ENCODE measurements at places on chromosomes 3 and 15.

DNA sequence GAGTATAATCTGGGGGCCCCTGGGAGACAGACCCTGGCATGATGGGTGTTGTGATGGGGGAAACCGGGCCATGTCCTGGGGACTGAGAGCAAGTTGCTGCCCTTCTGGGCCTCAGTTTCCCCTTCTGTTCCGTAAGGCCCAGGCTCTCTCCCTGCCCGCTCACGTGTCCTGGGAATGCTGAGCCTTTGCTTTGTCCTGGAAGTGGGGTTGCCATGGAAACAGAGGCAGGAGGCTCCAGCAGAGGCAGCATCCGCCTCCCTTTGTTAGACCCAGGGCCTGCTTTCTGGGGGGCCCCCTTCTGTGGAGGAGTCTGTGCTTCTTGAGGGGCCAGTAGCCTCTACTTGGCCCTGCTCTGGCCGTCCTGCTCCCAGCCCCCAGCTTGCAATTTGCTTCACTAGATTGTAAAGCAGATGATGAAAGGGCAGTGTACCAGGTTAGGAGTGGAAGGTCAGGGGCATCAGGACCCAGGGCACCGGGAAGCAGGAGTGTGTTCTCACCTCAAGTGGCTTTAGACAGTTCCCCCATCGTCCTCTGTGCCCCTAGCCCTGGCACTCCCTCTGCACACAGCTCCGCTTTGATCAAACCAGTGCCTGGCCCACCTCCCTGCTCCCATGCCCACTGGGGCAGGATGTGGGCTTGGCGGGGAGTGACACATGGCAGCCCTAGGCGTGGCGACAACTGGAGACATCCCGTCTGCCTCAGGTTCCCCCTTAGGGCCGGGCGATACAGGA, 105.6 kb downstream of the FBLN2 start:
- DNase-seq = no peak

- no peak for DNase-seq
These were observed 15.2 kb upstream of the PTPN9 start for GRCh38 chr15:75594276-75594675.

DNA sequence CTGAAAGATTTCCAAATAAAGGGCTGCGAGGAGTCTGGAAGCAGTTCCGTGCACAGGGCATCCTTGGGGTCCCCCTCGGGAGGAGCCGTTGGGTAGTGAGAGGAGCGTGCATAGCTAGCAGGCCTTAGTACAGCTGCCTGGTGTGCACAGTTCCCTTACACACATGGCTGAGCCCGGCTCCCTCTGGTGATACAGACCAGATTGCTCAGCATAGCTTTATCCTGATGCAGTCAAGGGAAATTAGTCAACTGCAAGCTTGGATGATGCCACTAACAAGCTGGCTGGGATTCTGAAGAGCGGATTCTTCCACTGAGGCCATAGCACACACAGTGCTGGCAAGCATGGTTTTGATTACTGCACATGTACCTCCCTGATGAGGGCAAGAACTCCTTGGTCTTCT, 349.4 kb downstream of the LRTM1 start:
- DNase-seq = peak; percentile 30

DNA sequence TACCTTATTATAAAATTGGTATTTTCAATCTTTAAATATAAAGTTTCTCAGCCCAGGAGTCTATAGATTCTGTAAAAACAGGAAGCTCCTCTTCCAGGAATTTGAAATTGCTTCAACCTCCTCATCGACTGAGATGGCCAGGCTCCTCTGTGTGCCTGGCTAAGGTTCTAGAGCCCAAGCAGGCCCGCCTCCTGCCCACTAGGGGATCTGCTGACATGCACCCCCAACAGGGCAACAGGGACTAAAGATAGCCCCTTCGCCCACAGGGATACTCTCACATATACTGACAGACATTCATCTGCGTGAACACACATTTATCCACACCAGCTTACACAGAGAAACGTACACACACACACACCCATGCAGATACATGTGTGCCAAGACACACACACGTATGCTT, 183.1 kb upstream of the TLE3 start:
- DNase-seq = no peak

DNA sequence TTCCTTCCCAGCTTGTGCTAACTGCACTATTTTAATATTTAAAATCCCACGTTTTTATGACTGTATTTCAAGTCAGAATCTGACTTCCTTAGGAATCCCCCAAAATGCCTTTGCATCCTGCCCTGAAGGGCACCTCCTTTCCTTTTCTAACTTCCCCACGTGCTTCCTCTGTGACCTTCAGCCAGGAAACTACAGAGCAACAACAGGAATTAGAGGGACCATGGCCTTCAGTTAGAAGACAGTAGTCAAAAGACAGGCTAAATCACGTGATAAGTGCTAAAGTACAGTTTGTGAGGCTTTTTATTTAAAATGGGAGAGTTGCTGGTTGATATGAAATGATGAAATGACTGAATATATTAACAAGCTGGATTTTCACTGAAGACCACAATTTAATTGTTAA, 11.8 kb upstream of the ABHD10 start:
- DNase-seq = no peak

- DNase-seq = no peak
These were observed 169.6 kb upstream of the GADL1 start for GRCh38 chr3:31064021-31064420.

DNA sequence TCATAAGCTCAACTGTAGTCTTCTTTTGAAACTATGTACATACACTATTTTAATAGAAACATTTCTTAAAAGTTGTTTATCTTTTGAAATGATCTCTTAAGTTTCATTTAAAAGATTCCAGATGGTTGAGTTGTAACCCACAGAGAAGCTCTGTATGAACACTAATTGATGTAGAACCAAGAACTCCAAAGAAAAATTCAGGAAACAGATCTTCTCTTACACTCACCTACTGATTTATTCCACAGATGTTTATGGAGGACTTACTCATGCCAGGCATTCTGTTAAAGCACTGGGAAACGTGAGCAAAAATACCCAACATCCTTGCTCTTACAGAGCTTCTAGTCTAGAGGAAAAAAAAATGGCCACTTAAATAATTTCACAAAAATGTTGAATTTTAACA, 551.1 kb downstream of the NAALADL2 start:
- peak; percentile 12 for DNase-seq

DNA sequence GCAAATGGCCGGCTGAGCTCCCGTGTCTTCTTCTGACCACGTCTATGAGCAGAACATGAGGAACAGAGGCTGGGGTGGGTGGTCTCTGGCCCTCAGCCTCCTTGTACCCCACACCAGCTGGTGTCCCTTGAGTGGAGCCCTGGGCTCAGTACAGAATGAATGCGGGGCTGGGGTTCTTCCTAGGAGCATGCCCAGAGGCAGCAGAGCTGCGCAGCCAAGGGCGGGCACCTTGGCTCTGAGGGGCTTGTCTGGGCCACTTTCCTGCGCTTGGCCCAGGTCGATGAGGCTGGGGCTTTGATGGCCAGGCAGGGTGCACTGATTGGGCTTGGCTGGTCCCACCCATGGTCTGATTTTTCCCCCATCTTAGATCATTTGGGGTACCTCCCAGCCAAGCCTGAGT, 6.4 kb downstream of the SCN5A start:
- DNase-seq = no peak

GRCh38 chr3:153173758-153174516, 11.9 kb downstream of the RAP2B start:
- DNase-seq = no peak

DNA sequence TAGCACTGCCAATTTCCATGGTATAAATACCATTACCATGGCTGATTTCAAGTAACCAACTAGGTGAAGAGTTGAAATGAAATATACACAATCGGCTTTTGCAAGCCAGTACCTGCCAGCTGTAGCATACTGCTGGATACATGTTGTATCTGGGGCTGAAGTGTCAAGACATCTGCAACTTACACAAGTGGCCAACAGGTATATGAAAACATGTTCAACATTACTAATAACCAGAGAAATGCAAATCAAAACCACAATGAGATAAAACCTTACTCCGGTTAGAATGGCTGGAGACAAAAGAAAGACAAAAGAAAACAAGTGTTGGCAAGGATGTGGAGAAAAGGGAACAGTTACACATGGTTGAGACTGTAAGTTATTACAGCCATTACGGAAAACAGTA, 11.6 kb downstream of the ATOSA start:
- no peak for DNase-seq

DNA sequence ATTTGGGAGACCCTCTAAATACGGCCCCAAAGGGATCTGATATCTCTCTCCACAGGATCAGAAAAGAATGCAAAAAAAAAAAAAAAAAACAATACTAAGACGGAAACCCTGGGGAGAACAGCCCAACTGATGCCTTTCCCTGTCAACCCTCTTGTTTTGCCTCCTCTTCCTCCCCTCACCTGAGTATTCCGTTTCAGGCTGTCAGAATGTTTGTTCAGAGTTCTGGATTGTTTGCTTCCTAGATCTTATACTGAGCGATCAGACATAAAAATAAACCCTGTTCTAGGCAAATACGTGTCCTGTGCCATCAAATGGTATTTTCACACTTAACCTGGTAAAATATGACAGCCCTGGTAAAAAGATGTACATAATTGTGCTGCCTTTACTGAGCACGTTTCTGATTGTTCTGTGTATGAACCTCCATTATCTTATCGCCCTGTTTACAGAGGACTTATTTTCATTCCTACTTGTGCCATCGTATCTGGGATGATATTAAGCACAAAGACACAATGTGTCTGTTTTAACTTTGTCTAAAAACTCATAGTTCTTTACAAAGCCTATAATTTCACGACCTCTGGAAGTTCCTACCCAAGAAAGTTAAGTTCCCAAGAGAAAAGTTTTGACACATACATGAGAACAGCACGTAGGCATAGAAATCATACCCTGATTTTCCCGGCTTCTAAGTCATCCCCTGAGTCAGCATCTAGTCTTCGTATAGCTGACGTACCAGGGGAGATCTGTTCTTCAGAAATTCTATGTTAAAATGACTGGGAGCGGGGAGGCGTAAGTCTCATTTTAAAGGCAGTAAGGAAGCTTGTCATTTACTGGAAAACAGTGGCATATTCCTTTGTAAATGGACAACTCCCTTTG, 856 bp downstream of the ZBTB38 start:
- DNase-seq = no peak

- DNase-seq = no peak
These were observed 55.4 kb downstream of the ZNF148 start for GRCh38 chr3:125319765-125320164.

DNA sequence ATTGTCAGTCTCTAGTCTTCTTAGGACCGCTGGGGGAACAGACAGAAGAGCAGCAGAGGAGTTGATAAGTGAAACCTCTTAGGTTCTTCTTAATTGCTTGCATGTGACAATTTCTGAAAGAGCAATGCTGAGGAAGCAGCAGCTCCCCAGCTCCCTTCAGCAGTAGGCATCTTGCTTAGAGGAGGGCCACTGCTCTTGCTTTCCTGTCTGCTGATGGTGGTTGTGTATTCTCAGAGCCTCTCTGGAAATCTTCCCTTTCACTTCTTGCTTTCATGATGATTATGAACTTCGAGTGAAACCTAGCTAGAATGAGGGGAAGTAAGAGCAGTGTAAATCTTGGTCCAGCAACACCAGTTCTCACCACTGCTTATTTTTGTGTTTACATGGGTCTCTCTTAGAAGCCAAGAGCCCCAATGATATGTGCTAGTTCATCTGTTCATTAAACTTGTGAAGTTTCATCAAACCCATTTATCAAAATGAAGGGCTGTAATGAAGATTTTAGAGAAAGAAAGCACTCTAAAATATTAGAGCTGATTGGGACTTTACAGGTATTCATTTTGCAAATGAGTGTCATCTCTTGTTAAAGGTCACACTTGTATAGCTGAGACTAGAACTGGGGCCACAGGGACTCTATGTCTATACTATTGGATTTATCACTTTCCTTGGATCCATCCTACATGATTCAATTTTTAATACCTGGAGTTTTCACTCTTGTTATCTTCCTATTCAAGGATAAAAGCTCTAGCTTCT, 246.7 kb downstream of the LPP start:
- DNase-seq = no peak

GRCh38 chr3:66692766-66693150, 191.9 kb upstream of the LRIG1 start:
- peak; percentile 77 for DNase-seq

- DNase-seq = peak; percentile 83
These were observed 1.1 kb upstream of the FGF7 start for GRCh38 chr15:49421991-49422390.

DNA sequence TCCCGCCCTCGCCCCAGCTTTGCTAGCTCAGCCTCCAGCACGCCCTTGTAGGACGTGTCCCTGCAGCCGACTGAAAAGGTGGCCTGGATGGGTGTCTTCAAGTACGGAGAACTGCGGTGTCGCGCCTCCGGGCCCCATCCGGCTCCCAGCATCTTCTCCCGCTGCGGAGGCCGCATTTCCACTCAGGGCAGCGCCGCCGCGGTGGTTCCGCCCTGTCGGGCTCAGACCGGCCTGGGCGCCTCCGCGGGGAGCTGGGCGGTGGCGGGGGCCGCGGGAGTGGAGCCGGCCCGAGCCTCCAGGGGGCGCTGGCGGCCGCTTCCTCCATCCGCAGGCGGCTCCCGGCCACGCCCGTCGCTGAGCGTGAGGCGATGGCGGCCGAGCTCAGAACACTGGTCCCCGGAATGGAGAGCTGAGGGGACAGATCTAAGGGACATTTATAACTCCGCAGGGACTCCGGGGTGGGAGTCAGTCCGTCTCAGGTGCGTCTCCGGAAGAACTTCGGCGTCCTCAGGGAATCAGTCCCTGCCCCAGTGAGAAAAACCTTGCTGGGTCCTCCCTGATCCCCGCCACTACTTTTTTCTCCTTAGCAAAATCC, 13.6 kb upstream of the SMCO1 start:
- DNase-seq = peak; percentile 78

GRCh38 chr3:187264021-187264420, 27.5 kb downstream of the MASP1 start:
- no peak for DNase-seq

GRCh38 chr3:194967151-194968117, 281.8 kb downstream of the FAM43A start:
- peak; percentile 62 for DNase-seq

DNA sequence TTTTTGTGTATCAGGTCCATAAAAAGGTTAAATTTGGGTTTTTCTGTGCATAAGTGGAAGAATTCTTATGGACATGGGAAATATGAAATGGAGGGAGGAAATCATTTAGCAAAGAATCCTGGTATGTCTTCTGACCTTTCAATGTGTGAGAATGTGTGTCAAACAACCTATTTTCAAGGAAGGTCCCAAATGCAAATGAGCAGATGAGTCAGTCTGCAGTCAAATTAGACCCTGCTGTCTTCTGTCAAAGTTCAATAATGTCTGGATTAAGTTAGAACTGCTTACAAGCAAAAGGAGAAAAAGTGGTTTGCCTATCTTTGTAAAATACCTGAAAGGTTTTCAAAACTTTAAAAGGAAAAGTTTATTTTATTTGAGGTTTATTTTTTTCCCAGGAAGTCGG, 15.3 kb downstream of the FBN1 start:
- DNase-seq = no peak

DNA sequence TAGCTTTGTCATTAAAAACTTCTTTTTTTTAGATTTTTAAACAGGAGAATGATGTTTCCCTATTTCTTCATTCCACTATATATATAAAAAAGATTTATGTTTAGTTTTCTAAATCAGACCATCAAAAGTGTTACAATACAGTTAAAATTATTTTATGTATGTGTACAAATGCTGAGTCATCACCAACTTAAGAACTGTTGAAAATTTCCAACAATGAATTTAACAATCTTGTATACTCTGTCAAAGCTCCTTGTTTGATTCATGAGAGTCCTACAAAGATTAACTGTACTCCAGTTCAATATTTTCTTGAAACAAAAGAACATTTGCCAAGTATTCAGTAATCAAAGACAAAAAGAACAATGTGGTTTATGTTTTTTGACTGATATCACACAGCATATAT, 82.0 kb downstream of the POLQ start:
- DNase-seq = no peak
